ENCODE measurements at places on chromosomes 13 and 19.

- no peak for DNase-seq
Measured at GRCh38 chr19:787536-787935, 9.7 kb upstream of the PTBP1 start.

GRCh38 chr13:41495044-41495443, 37.7 kb downstream of the RGCC start:
- DNase-seq, result no peak

DNA sequence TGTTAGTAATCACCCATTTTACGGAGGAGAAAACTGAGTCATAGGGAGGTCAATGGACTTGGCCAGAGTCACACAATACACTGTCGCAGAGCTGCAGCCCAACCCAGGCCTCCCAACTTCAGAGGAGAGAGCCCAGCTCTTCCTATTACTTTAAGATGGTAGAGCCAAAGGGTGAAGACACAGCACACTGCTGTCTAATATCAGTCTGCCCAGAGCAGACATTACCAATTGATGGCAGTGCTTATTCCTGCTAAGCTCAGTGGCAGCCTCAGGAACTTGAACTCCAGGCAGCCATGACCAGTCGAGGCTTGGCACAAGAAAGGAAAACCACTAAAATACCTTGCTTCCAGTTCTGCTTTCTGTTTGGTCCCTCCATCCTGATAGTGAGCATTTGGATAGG, 18.4 kb downstream of the TMEM150B start:
- DNase-seq, result no peak

DNA sequence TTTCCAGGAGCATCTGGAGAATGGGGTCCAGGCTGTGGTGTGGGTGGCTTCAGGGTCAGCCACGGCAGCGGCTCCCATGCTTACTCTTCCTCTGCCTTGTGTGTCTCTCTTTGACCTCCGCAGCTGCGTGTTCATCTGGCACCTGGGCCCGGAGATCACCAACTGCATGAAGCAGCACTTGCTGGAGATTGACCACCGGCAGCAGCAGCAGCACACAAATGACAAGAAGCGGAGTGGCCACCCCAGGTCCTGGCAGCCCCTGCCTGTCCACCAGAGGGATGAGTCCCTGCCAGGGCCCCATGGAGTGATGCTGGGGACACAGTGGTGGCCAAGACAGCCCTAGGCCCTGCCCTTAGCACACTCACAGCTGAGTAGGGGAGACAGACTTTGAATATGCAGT, 18.4 kb upstream of the OVOL3 start:
- no peak for DNase-seq

GRCh38 chr19:41377977-41378709, 1.8 kb downstream of the TMEM91 start:
- DNase-seq, result no peak

- DNase-seq, result no peak
Measured at GRCh38 chr19:10985502-10985901, 24.7 kb downstream of the SMARCA4 start.

GRCh38 chr13:72303941-72304746, 423.3 kb downstream of the MZT1 start:
- peak; percentile 33 for DNase-seq

DNA sequence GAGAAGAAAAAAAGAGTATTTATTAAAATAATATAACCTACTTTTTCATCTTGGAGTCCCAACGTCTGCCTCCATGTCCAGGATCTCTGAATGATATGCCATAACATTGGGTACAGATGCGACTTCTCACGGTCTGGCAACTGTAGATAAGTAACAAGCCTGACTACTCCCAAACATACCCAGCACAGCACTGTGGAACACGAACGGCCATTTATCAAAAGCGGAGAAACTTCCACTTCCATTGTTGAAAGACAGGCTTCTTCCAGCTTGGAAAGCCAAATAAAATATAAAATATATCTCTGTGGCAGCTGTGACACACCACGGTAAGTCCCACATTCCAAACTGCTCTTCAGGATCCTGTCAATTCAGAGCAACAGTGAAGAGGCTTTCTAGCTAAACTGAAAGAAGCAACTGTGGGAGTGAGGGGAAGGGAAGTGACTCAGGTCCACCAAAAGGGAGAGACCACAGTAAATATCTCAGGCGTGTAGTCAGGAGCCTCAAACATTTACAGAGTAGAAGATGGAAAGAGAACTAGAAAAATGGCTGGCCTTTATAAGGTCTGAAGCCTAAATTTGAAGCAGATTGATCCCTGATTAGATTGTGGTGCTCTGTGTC, 331.7 kb downstream of the LIG4 start:
- DNase-seq, result no peak

GRCh38 chr19:16233836-16234551, 36.3 kb downstream of the AP1M1 start:
- no peak for DNase-seq

GRCh38 chr19:49983645-49984229, 22.8 kb upstream of the SIGLEC11 start:
- DNase-seq, result no peak

GRCh38 chr13:113794086-113794485, 35.1 kb downstream of the TMEM255B start:
- no peak for DNase-seq

GRCh38 chr13:69487576-69487975, 620.0 kb upstream of the ATXN8OS start:
- DNase-seq, result no peak

DNA sequence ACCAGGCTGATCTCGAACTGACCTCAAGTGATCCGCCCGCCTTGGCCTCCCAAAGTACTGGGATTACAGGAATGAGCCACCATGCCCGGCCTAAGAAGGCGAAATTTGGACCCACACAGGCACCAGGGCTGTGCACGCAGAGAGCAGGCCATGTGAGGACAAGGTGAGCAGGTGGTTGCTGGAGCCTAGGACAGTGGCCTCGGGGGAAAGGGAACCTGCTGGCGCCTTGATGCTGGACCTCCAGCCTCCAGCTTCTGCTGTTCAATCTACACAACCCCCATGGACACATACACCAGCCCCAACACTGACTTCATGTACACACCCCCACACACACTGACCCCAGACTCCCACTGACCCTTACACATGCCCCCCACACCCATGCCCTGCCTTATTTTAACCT, 41.8 kb upstream of the CCNE1 start:
- no peak for DNase-seq

- DNase-seq, result no peak
Measured at GRCh38 chr19:5290336-5291262, 50.0 kb downstream of the PTPRS start.

- no peak for DNase-seq
Measured at GRCh38 chr19:2507109-2507508, 31.2 kb downstream of the GADD45B start.

DNA sequence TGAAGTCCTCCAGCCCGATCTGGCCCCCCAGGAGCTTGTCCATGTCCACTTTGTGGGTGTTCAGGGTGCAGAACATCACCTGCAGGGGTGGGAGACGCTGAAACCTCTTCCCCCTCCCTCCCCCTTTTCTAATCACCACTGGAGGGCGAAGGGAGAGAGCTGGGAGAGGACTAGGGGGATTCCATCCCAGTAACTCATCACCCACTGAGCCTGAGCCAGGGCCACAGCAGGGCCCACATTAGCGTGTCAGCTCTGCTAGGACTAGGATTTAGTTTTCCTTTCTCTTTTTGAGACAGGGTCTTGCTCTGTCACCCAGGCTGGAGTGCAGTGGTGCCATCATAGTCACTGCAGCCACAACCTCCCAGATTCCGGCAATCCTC, 5.5 kb upstream of the PTGER1 start:
- no peak for DNase-seq

- no peak for DNase-seq
Measured at GRCh38 chr13:64480672-64481071, 2749.5 kb downstream of the PCDH9 start.

DNA sequence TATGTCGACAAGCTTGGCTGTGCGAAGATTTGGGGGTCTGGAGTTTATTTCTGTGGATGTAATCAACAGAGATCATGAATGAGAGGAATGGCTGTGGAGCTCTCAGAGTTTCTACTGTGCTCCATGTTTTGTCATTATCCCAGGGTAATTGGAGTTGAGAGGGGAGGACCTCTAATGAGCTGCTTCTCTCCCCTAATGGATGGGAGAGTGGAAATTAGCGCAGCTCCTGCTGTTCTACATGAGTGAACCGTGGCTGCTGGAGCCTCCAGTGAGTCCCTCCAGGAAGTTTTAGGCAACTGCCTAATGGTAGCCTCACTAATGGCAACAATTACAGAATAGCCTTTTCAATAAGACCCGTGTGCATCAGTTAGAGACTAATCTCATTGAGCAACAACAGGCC, 31.3 kb upstream of the FGF9 start:
- no peak for DNase-seq

- no peak for DNase-seq
Measured at GRCh38 chr19:460877-461720, at the start of gene SHC2. Gene SHC2, minus strand, starts transcription at chr19:461033. Its CDS starts 37 bp downstream, at chr19:460996.

GRCh38 chr13:38905081-38905480, 85.5 kb downstream of the STOML3 start:
- DNase-seq, result no peak

DNA sequence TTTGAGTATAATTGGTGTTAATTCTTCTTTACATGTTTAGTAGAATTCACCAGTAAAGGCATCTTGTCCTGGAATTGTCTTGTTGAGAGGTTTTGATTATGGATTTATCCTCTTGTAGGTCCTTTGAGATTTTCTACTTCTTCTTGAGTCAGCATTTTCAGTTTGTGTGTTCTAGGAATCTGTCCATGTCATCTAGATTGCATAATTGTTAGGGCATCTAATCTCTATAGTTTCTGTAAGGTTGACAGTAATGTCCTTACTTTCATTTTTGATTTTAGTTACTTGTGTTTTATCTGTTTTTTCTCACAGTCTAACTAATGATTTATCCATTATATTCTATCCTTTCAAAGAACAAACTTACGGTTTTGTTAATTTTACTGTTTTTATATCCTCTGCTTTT, 492.0 kb downstream of the FGF9 start:
- no peak for DNase-seq

- no peak for DNase-seq
Measured at GRCh38 chr19:3096267-3096901, 2.2 kb downstream of the GNA11 start.

GRCh38 chr13:111431206-111431605, 110.8 kb downstream of the TEX29 start:
- DNase-seq, result no peak

DNA sequence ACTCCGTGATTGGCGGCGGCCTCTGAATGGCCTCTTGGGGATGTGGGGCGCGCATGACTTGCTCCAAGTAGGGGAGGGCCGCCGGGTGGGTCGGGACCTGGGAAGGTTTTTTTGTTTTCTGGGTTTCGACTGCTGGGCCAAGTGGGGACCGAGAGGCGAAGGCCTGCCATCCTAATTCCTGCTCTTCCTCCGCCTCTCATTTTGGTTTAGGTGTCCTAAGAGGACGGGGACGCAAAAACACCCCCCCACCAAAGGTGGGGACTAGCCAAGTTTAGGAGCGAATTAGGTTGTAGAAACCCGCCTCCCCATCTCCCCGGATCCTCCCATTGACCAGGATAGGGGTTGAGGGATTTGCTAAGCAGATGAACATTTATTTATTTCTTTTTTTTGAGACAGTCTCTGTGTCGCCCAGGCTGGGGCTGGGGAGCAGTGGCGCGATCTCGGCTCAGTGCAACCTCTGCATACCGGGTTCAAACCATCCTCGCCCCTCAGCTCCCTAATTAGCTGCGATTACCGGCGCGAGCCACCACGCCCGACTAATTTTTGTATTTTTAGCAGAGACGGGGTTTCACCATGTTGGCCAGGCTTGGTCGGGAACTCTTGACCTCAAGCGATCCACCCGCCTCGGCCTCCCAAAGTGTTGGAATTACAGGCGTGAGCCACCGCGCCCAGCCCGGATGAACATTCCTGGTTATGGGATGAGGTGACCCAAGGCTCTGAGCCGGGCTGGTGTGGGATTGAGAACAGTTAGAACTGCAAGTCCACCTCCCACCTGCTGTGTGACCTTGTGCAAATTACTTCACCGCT, 838 bp downstream of the PPP2R1A start:
- DNase-seq, result peak; percentile 6

- DNase-seq, result no peak
Measured at GRCh38 chr19:17389288-17389687, 4.7 kb downstream of the CCDC194 start.

DNA sequence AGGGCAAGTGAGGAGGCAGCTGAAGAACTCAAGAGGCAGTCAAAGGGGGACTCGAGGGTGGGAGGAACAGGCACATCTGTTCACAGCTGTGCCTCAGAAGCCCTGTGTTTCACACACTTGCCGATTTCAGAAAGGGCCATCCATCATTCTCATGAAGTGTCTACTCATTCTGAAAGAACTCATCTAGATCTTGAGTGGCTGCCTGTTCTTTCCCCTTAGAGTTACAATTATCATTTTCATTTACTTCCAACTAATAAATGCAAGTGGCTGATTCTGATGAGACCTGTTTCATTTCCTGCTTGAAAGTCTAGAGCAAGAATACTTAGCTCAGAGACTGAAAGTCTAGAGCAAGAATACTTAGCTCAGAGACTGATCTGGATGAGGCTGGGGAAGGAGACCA, 1145.1 kb downstream of the UQCRFS1 start:
- no peak for DNase-seq

GRCh38 chr19:40740747-40741146, 9.5 kb downstream of the ACTMAP start:
- DNase-seq, result no peak

DNA sequence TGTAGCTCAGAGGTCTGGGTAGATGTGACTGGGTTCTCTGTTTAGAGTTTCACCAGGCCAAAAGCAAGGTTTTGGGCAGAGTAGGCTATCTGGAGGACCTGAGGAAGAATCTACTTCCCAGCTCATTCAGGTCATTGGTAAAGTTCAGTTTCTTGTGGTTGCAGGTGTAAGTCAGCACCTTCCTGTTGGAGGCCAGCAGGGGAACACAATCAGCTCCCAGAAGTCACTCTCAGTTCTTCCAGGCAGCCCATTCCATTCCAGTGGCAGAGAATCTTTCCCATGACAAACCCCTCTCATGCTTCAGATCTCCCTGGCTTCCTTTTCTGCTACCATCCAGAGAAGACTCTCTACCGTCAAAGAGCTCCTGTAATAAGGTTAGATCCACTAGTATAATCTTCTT, 176.2 kb upstream of the UFM1 start:
- DNase-seq, result no peak

- DNase-seq, result no peak
Measured at GRCh38 chr19:4495471-4495870, 22.8 kb downstream of the PLIN4 start.

- no peak for DNase-seq
Measured at GRCh38 chr13:98780451-98780850, 28.0 kb upstream of the SLC15A1 start.

DNA sequence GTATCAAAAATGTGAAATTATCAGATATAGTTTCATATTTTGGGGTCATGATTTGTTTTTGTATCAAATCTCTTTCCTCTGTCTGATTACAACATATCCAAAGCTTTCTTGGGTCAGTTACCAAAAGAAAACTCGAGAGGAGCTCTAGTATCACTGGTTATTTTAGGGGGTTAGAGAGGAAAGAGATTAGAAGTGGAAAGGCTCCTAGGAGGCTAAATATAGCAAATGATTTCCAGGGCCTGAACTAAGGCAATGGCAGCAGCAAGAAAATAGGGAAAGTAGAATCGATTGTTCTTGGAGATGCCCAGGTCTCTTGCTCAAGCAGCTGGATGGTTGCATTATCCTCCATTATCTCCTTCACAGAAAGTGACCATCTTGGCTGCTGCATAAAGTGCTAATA, 72.9 kb downstream of the NHLRC3 start:
- no peak for DNase-seq

Measured in smooth muscle cell of the brain vasculature (primary cell).